Muscle of back (tissue), 13 donors: ENCODE measurements at places on chromosomes 6 and 20. TPM values are rescaled to one million over a fixed set of nuclear protein-coding genes. Genes with fewer than 3 reads are reported as not detected.

Gene FOXF2
- polyA plus RNA-seq = 0.21 TPM

Gene ENPP5
- polyA plus RNA-seq = 2.3 TPM

Gene SPATS1
- polyA plus RNA-seq = not detected

Gene FGD2
- 2.0 TPM for polyA plus RNA-seq

Gene OXT
- not detected for polyA plus RNA-seq

Gene KCNB1
- 15.7 TPM for polyA plus RNA-seq

Gene NTSR1
- 0.07 TPM for polyA plus RNA-seq

Gene AGPAT4
- polyA plus RNA-seq = 10.9 TPM

Gene CD24
- polyA plus RNA-seq = 20.2 TPM

Gene SRSF12
- 5.0 TPM for polyA plus RNA-seq
